ENCODE measurements at places on chromosomes 4 and X. TPM values are rescaled to one million over a fixed set of nuclear protein-coding genes. Genes with fewer than 3 reads are reported as not detected.

DNA sequence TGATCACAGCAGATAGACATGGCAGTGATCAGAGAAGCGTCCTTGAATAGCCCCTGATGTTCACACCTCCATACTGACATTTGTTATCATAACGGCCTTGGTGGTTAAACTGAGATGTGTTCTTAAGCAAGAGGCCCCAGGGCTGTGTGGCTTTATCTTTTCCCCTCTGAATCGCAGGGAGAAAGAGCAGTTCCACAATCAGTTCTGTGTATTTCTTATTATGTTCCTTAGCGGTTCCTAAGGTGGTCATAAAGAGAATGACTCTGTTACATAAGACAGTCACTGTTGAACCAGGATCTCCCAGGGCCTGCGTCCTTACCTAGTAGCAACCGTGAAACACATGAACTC, 52.8 kb upstream of the CBR4 start:
- no peak for DNase-seq

DNA sequence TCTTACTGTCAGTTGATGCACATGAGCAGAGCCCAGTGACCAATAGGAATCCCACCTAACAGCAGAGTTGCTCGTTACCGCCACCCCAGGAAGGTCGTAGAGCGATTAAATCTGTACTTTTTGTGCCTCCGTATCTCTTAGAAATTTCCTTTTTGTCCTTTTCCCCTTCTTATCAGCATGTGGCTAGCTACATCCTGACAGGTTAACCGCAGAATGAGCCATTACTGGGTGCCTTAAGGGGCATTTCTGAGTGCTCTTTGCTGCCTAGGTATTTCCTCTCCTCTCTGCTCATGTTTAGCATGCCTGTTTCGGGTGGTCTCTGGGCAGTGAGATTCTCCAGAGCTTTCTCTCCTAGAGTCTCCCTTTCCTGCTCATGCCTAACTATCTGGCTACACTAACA, 530.5 kb downstream of the FAM133A start:
- no peak for DNase-seq

DNA sequence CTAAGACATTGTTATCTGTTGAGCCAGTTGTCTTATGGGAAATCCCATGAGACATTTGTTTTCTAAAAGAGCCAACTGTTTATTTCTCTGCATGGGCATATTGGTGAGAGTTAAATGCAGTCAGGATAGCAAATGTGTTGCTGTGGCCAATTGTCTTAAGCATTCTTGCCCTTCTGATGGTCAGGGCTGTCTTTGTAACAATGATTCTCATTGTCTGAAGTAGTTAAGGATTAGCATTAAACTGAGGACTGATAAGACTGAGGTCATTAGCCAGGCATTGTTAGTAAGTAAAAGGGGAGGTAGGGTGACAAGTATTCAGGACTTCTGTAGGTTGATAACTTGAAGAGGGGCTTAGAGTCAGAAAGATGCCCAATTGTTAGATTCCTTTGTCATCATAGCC, 11.2 kb upstream of the MORF4L2 start:
- DNase-seq: no peak

Gene ADGRG4
- not detected for total RNA-seq

GRCh38 chr4:137923494-137923893, 318.7 kb downstream of the SLC7A11 start:
- DNase-seq: no peak

- DNase-seq: peak; percentile 97
These were observed 46.1 kb upstream of the GPR78 start for GRCh38 chr4:8534129-8534528.

- DNase-seq: no peak
These were observed 553.8 kb downstream of the CENPC start for GRCh38 chr4:66991521-66991920.

- DNase-seq: no peak
These were observed 648 bp downstream of the GRK4 start for GRCh38 chr4:2963966-2964471.

Gene TLR10
- not detected for total RNA-seq

- DNase-seq: no peak
These were observed 64.7 kb upstream of the RPL34 start for GRCh38 chr4:108555701-108556100.

- no peak for DNase-seq
These were observed 139.2 kb downstream of the HDX start for GRCh38 chrX:84363051-84363450.

Gene CYTL1
- not detected for total RNA-seq

DNA sequence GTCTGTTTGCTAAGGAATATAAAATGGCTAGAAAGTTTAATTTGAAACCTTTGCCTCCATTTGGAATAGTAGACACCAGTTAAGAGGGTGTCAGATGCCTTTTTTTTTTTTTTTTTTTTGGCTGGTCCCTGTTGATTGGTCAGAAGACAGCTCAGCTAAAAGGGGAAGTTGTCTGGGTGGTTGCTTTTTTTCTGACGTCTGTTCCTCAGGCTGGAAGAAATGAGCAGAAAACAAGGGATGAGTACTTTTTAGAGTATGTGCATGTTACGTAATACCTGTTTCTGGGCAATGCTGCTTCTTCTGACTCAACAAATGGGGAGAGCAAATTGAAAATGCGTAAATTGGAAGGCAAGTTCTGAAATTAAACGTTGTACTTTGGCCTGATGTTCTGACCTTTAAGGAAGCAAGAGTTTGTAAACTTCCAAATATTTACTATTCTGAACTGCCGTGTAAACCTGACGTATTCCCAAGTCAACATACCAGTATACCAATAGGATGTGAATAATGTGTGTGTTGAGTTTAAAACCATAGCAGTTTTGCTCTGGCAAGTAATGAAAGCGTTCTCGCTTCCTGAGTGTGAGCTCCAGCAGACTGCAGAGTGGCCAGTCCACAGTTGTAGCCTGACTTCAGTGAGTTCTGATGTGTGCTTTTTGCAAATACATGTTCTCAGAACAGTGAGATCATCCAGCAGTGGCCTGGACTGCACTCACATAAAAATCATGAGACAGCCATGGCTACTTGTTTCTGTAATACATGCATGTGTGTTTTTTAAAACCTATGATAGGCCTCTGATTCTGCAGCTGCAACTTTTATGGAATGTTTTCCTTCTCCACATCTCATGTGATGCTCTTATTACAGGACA, 1.7 kb downstream of the SAT1 start:
- DNase-seq: peak; percentile 76

Gene SLC9B2
- 9.6 TPM for total RNA-seq

GRCh38 chrX:107025545-107025944, 25.5 kb upstream of the MORC4 start:
- peak; percentile 32 for DNase-seq

DNA sequence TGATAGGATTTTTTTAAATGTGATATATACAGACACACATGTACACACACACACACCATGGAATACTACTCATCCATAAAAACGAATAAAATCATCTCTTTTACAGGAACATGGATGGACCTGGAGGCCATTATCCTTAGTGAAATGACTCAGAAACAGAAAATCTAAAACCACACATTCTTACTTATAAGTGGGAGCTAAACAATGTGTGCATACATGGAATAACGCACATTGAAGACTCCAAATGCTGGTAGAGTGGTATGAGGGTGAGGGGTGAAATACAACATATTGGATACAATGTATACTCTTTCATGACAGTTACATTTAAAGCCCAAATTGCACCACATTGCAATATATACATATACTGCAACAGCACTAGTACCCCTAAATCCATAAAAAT, 120.2 kb upstream of the ADGRL3 start:
- no peak for DNase-seq

DNA sequence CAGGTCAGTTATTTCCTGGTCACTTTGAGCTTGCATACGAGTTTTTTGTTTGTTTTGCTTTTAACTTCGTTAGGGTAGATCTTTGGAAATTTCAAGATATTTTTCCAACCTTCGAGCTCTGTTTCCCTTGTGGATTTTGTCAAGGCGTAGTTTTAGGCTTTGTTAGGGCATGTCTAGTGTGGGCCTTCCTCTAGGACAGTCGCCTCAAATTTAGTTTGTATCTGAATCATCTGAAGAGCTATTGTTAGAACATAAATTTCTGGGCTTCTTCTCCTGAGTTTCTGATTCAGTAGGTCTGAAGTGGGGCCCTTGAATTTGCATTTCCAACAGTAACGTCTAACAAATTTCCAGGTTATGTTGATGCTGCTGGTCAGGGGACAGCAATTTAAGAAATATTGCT, 48.8 kb upstream of the RBM47 start:
- DNase-seq: peak; percentile 76

Gene GSX2
- not detected for total RNA-seq

- no peak for DNase-seq
These were observed 22.4 kb downstream of the NAT8L start for GRCh38 chr4:2081540-2081939.

Gene GJB1
- not detected for total RNA-seq
